Right cardiac atrium (tissue), 5 donors: ENCODE measurements at places on chromosomes 7 and 10. TPM values are rescaled to one million over a fixed set of nuclear protein-coding genes. Genes with fewer than 3 reads are reported as not detected.

DNA sequence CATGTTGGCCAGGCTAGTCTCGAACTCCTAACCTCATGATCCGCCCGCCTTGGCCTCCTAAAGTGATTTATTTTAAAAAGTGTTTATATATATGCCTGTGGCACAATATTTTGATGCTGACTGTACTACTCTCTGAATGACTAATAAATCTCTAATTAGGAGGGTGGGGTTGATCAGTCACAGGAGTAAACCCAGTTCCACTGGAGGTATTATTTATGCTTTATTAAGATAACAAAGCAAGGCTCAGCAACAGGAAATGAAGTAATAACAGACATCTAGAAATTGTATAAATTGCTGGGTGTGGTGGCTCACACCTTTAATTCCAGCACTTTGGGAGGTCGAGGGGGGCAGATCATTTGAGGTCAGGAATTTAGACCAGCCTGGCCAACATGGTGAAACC is 26.0 kb upstream of the MCU start:
- DNase-seq: no peak

DNA sequence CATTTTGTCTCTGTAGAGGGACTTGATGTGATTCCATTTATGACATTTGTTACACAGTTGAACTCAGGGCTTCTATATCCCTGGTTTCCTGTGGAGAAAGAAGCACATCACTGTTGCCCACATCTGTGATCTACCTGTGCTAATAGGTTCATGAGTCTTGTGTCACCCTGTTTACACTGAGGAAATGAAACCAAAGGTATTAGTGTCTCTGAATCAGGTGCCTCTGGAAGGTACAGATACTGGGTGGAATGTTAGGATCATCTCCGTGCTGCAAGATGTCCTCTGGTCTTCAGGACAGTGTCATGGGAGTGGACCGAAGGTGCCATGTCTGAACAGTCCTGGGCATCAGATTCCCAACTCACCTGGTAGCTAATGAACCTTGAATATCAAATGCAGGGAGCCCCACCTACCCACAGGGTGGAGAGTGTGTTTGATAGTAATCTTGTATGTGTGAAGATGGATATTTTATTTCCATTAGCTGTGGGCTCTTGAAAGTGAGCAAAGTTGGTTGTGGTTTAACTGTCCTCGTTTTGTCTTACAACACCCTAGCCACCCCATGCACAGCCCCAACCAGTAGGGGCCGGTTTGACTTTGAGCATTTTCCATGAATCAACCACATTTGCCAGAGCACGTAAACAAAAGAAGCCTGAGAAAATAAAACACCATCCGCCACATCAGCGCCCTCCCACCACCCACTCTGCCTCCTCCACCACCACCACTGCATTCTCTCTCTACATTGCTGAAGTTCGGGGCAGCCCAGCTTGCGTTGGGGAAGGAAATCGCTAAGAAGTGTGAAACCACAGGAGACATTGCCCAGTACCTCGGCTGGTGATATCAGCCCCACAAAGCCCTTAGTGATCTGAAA is 40.7 kb downstream of the TARP start:
- no peak for DNase-seq

DNA sequence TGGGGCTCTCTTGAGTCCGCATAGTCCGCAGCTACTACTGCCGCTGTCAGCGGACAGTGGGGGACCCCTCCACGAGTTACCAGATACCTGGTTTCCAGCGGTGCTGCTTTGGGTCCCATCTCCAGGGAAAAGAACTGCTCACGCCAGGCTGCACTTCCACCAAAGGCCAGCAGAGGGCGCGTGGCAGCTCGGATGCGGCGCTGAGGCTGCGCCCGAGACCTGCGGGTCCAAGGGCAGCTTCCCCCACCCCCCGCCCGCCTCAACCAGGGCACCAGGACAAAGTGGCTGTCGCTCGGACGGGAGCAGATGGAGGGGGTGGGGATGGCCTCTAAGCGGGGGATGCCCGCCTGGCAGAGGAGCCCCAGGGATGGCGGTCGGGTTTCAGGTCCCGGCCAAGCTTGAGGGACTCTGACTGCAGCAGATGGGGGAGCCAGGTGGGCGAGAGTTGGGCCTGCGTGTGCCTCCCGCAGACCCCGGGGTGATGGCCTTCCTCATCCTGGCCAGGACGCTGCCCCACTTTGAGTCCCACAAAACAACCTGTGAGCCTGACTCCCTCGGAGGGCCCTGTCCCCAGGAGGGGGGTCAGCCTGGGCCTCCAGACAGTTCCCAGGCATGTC is 23.8 kb upstream of the ZNF735 start:
- DNase-seq: peak; percentile 72

- DNase-seq: no peak
Measured at GRCh38 chr10:71611131-71611530, 108.4 kb downstream of the C10orf105 start.

- DNase-seq: no peak
Measured at GRCh38 chr7:155431231-155431630, 26.7 kb upstream of the EN2 start.

- no peak for DNase-seq
Measured at GRCh38 chr7:22351878-22352277, 5.1 kb downstream of the RAPGEF5 start.

- no peak for DNase-seq
Measured at GRCh38 chr7:133252506-133252857, 396 bp upstream of the EXOC4 start.

GRCh38 chr7:102432442-102433218 is 745 bp upstream of the ORAI2 start:
- no peak for DNase-seq

- DNase-seq: peak; percentile 67
Measured at GRCh38 chr10:74177140-74177677, 26.2 kb downstream of the ADK start.

DNA sequence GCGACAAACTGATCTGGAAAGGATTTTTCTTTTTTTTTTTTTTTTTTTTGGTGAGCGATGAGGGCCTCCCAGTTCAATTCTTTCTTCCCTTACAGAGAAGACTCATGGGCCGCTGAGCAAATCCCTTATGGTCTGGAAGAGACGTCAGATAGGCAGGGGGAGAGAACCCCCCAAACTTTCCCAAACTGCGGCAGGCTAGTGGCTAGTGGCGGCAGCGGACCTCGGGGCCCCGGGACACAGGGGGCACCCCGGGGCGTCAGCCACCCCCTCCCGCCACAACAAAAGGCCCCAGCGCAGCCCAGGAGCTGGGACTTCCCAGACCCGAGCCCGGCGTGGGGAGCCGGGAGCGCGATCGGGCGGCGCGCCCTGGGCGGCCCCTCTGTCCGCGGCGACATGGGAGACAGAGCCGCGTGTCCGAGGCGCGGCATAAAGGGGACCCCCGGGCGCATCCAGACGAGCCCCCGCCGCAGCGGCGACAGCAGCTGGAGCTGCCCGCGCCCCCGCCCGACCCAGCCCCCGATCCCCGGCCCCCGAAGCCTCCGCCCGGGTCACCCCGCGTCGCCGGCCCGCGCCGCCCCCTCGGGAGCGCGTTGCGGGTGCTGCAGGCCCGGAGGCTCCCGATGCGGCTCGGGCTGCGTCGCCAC is 755 bp downstream of the FAM171A1 start:
- DNase-seq: peak; percentile 35

- no peak for DNase-seq
Measured at GRCh38 chr7:9124320-9124719, 690.9 kb downstream of the NXPH1 start.

DNA sequence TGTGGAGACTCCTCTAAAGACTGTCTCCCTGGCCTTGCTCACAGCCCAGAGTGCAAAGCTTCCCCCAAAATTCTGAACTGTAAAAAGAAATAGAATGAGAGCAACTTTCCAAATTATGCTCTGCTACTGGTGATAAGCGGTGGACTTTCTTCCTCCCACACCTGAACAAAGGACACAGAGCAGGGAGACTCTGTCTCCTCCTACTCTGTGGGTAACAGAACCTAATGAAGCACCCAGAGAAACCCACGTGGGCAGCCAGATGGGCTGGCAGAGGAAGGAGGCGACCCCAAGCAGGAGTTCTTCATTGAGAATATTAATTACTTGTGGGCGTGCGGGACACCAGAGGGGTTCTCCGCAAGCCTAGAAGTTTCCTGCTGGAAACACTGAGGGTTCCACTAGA is 139.5 kb downstream of the KMT2E start:
- no peak for DNase-seq

GRCh38 chr7:158638001-158638400 is 50.4 kb upstream of the PTPRN2 start:
- DNase-seq: no peak

GRCh38 chr10:132571650-132572544 is 34.3 kb downstream of the INPP5A start:
- DNase-seq: peak; percentile 42

GRCh38 chr7:30306976-30307375 is 22.6 kb downstream of the ZNRF2 start:
- DNase-seq: no peak

DNA sequence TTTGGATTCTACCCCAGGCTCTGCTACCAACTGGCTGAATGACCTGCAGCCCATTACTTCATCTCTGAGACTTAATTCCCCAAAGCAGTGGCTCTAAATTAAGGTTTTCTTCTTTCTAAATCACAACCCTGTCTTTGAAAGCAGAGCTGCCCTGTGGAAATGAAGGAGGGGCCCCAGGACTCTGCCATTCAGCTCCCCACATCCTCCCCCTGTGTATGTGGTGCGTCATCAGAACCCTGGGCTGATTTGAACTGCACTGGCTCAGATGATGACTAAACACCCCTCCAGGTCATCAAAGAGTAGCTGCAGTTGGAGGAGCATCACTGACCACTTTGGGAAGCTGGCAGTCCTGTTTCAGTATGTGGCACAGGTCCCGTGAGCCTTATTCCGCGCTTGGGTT is 46.6 kb downstream of the BPGM start:
- DNase-seq: no peak

GRCh38 chr10:37733822-37734221 is 123.6 kb downstream of the ZNF248 start:
- DNase-seq: no peak

DNA sequence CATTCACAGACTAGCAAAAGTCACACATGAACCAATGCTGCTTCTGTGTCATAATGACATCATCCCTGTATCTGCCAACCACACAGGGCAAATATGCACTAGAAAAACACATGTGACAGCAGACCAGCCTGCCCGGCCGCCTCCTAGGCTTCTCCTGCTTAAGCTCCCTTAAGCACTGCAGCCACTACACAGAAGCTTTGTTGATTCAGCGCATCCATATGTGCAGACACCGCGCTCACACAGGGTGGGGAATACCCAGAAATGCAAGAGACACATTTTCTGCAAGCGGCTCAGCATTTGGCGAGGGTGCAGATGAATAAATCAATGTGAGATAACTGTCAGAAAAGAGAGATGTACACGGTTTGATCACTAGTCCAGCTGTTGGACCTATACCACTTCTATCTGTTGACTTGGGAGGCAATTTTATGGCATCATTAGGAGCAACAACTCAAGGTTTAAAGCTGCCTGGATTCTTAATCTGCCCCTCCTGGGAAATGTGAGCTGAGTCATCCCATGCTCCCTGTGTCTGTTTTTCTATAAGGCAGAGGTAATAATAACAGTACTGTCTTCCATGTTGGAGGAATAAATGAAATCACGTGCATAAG is 33.4 kb downstream of the CPXM2 start:
- no peak for DNase-seq

DNA sequence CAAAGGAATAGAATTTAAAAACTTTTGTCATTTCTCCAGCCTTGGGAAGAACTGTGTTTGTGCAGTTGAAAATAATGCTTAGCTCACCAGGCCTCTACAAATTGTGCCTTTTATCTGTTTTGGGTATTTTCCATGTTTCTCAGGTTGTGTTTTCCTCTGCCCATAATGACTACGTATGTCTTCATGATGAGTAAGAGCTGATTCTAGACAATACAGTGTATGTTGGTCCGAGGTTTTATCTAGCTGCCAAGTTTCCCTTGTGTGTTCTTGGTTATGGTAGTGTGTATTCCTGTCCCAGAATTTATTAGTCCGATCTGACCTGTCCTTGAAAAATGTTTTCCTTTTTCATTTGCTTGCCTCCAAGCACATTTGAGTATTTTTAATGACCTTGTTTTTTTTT is 83.7 kb upstream of the GLCCI1 start:
- no peak for DNase-seq

KCNIP2 gene
- total RNA-seq: 368 TPM

TMEM26 gene
- not detected for total RNA-seq

FAM25G gene
- total RNA-seq: not detected

PPP1R17 gene
- total RNA-seq: not detected

EN2 gene
- 0.35 TPM for total RNA-seq

ERV3-1 gene
- total RNA-seq: 11.8 TPM

CALHM2 gene
- 30.1 TPM for total RNA-seq

SMO gene
- total RNA-seq: 8.3 TPM

CYP3A5 gene
- not detected for total RNA-seq
